ENCODE measurements at places on chromosomes 7 and 10. TPM values are rescaled to one million over a fixed set of nuclear protein-coding genes. Genes with fewer than 3 reads are reported as not detected.

DNA sequence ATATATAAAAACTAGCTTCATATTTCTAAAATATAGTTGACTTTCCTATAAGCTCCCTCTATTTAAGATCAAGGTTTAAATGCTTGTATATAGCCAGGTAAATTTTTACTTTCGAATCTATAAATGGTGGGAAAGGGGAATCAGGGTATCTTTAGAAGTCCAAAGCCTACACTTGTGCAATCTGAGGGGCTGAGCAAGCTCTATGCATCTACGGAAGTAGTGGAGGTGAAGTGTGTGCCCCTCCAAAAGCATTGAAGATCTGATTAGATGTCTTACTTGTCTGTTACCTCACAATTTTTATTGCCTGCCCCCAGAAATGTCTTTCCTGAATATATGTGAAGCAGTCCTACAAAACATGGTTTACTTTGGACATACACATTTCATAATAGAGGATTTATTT, 1.6 kb downstream of the AKAP9 start:
- no peak overlapping the region for H3K27ac ChIP-seq
- H3K27me3 ChIP-seq, result no peaks in the 10 kb centered on the region
- H3K36me3 ChIP-seq, result no peaks in the 10 kb centered on the region
- DNase-seq, result no peak
- peaks cover 28% of the 10 kb centered on the region for H3K4me1 ChIP-seq
- H3K4me3 ChIP-seq, result peak overlapping the region; percentile 95

GRCh38 chr10:131848741-131849590, 51.8 kb upstream of the PPP2R2D start:
- H3K4me1 ChIP-seq, result no peaks in the 10 kb centered on the region
- H3K4me3 ChIP-seq, result no peak overlapping the region
- no peaks in the 10 kb centered on the region for H3K36me3 ChIP-seq
- H3K27me3 ChIP-seq, result no peaks in the 10 kb centered on the region

DNA sequence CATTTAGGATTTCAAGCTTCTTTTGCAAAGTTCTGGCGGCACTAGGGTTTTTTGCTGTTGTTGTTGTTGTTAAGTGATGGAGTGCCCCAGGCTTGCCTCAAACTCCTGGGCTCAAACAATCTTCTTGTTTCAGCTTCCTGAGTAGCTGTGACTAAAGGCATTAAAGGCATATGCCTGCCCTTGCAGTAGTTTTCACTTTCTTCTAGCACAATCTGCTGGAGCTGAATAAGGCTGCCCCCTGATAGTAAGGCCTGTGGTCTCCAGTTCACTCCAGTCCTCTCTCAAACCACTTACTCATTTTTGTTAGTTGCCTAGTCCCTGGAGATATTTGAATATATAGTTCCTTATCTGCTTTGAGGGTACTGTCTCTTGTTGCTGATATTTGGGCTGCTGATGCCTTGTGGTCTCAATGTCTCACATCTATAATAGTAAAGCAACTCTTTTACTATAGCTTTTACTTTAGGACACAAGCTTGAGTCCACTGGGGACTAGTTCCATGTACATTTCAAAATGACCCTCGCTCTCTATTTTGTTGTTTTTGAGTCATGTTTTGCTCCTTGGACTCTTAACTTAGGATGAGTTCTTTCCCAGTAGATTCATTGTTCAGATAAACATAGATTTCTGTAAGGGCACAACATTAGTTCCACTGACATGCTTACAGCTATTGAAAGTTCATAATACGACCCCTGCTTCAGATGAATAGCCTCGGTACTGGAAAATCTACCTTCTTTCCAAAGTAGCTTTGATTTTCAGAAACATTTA, 25.5 kb downstream of the PHF14 start:
- H3K4me3 ChIP-seq, result no peak overlapping the region
- DNase-seq, result no peak
- no peaks in the 10 kb centered on the region for H3K4me1 ChIP-seq

GRCh38 chr10:91596825-91597196, 36.1 kb downstream of the PPP1R3C start:
- H3K4me3 ChIP-seq, result no peak overlapping the region
- H3K27me3 ChIP-seq, result no peaks in the 10 kb centered on the region
- DNase-seq, result no peak
- no peaks in the 10 kb centered on the region for H3K36me3 ChIP-seq

- H3K27me3 ChIP-seq, result no peaks in the 10 kb centered on the region
These were observed 467.4 kb upstream of the SORCS1 start for GRCh38 chr10:107631876-107632275.

GRCh38 chr7:80240265-80241025, 105.8 kb downstream of the GNAI1 start:
- H3K27ac ChIP-seq, result no peak overlapping the region
- no peaks in the 10 kb centered on the region for H3K27me3 ChIP-seq
- H3K4me3 ChIP-seq, result no peak overlapping the region
- H3K4me1 ChIP-seq, result no peaks in the 10 kb centered on the region
- H3K36me3 ChIP-seq, result no peaks in the 10 kb centered on the region
- no peak for DNase-seq

- H3K36me3 ChIP-seq, result no peaks in the 10 kb centered on the region
- no peaks in the 10 kb centered on the region for H3K27me3 ChIP-seq
- H3K4me1 ChIP-seq, result no peaks in the 10 kb centered on the region
- DNase-seq, result no peak
- H3K4me3 ChIP-seq, result no peak overlapping the region
- H3K27ac ChIP-seq, result no peak overlapping the region
These were observed 424.4 kb downstream of the SDK1 start for GRCh38 chr7:3725155-3726059.

DNA sequence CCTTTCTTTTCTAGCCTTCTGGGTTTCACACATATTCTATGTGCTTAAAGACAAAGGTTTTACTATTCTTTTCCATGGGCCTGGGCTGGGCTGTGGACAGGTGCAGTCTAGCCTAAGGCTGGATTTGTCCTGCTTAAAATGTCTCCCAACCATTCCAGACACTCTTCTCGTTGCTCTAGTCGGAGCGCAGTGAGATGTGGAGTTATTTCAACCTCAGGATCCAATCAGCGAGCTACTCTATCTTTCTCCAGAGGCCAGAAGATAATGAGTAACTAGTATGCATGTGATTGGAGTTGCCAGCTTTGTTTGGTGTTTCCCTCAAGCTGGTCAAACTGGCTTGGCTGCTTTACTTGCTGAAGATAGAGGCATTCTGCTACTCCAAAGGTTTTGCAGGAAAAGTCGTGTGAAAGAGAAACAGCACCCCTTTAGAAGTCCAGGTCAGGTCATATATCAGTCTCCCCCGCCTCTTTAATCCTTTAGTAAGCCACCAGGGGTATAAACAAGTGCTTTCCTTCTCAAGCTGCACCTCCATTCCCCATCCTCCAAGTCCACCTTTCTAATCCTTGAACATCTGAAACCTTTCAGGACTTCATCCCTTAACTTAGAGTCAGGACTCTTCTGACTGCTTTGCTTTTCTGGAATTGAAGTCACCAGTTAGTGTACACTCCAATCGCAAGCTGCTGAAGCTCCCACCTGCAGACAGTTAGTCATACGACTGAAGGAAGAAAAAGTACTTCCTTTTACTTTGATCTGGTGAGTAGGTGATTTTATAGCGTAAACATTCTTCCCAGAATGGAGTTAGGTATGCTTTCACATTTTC, 78.8 kb downstream of the DNMBP start:
- H3K27ac ChIP-seq, result peak overlapping the region; percentile 27
- H3K36me3 ChIP-seq, result no peaks in the 10 kb centered on the region
- H3K27me3 ChIP-seq, result no peaks in the 10 kb centered on the region
- H3K4me1 ChIP-seq, result peaks cover 36% of the 10 kb centered on the region

- DNase-seq, result no peak
- H3K4me3 ChIP-seq, result no peak overlapping the region
- no peaks in the 10 kb centered on the region for H3K36me3 ChIP-seq
These were observed 21.7 kb upstream of the ZNF365 start for GRCh38 chr10:62352356-62352970.

DNA sequence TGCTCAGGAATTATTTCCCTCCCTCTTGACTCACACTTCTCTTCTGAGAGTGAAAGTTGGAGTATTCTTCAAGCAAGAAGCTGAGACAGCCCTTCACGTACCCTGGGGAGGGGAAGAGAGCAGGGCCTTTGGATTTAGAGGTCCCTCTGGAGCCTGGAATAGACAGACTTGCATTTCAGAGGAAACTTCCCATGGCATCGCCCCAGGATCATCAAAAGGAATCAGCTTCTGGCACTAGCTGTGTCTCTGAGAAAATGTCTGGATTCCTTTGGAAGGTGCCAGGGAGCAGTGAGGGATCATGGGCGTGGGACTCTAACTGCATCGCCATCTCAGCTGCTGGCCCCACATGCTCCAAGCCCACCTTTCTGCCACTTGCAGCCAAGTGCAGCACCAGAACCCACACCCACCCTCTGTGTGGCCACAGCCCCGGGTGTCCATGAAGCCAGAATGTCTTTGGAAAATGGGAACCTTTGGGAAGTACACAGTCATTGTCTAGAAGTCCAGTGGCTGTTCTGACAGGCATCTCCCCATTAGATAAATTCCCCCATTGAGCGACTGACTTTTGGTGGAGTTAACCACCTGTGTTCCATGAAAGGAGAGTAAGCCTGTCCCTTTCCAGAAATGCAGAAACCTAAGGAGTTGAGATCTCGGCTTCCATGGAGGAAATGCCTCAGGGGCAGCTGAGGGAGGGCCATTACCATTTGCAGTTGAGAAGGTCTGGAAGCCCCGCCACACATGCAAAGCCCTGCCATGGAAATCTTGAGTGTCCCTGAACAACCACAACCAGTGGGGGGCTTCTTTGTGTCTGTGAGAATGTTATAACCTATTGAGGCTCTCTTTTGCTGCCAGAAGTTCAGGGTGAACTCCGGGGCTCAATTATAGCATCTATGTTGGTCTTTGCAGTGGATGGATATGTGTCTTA, 57.8 kb upstream of the GDF10 start:
- H3K36me3 ChIP-seq, result no peaks in the 10 kb centered on the region
- no peak overlapping the region for H3K27ac ChIP-seq
- no peak overlapping the region for H3K4me3 ChIP-seq
- H3K4me1 ChIP-seq, result no peaks in the 10 kb centered on the region

GRCh38 chr10:13485623-13486022, 43.2 kb downstream of the BEND7 start:
- no peaks in the 10 kb centered on the region for H3K4me1 ChIP-seq
- H3K36me3 ChIP-seq, result no peaks in the 10 kb centered on the region
- H3K27ac ChIP-seq, result no peak overlapping the region
- DNase-seq, result no peak
- H3K27me3 ChIP-seq, result no peaks in the 10 kb centered on the region

DNA sequence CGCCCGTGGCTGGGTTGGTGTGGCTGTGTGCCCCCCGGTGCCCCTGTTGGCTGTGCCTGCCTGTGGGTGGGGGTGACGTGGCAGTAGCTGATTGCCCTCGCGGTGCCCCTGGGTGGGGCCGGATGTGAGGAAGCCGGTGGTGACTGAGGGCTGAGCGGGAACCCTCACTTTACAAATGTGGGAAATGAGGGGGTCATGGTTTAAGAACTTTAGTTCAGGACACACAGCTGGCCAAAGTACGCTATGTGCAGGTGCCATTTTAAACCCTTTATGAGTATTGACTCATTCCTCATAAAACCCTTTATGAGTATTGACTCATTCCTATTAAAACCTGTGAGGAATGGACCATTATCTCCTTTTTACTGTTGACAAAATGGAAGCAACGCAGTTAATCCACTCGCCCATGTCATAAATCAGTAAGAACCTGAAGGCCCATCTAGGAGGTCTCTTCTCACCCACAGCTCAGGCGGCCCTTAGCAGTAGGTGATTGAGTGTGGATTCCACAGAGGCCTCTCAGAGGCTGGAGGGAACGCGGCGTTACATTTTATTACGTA, 290.1 kb upstream of the COBL start:
- no peak overlapping the region for H3K4me3 ChIP-seq
- no peaks in the 10 kb centered on the region for H3K27me3 ChIP-seq
- DNase-seq, result no peak
- no peaks in the 10 kb centered on the region for H3K36me3 ChIP-seq
- H3K4me1 ChIP-seq, result no peaks in the 10 kb centered on the region

GRCh38 chr7:22962775-22963350, 51.1 kb downstream of the HYCC1 start:
- no peak overlapping the region for H3K27ac ChIP-seq
- H3K4me3 ChIP-seq, result no peak overlapping the region
- no peak for DNase-seq
- H3K36me3 ChIP-seq, result peaks cover 17% of the 10 kb centered on the region

- H3K36me3 ChIP-seq, result no peaks in the 10 kb centered on the region
- no peak for DNase-seq
- no peaks in the 10 kb centered on the region for H3K27me3 ChIP-seq
- H3K27ac ChIP-seq, result no peak overlapping the region
These were observed 27.3 kb downstream of the GSDME start for GRCh38 chr7:24730018-24730369.

DNA sequence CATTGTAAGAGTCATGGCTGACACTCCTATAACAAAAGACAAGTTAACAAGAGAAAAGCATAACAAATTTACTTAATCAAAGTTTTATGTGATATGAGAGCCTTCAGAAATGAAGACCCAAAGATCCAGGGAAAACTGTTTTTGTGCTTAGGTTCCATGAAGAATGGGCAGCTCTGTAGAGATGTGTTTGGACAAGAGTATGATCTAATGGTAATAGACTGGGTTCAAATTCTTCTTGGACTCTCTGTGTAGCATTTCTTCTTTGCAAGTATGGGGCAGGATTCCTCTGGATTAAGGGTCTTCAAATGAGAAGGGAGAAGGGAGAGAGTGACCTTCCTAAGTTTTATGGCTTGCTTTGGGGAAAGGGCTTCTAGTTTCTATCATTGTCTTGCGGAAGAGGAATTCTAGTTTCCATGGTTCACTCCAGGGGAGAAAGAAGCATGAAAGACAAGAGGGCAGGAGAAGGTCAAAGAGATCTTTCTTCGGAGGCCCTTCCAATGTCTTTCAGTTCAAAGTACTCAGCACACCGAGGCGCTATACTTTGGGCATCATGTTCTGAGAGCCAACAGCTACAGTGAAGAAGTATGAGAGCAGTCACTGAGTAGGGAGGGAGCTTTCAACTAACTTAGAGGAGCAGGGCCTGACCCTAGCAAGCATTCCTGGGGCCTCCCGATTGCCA, 15.4 kb downstream of the IFIT3 start:
- no peak overlapping the region for H3K4me3 ChIP-seq
- no peaks in the 10 kb centered on the region for H3K27me3 ChIP-seq
- no peak overlapping the region for H3K27ac ChIP-seq
- peaks cover 28% of the 10 kb centered on the region for H3K36me3 ChIP-seq
- H3K4me1 ChIP-seq, result peaks cover 24% of the 10 kb centered on the region

DNA sequence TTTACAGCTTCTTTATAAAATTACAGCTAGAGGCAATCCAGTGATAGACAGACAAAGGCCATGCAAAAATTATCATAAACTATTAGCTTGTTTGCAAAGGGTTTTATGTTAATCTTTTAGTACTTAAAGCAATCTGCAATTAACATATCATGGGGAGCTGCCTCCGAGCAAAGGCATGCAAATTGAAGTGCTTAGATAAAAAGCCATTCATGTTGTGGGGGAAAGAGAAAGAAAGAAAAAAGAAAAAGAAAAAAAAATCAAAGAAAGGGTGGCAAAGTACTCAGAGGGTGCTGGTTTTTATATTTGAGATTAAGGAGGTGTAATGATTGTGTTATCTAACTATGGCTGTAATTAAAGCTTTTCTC, 799.5 kb downstream of the LRMDA start:
- H3K27ac ChIP-seq, result no peak overlapping the region
- no peak for DNase-seq
- H3K27me3 ChIP-seq, result no peaks in the 10 kb centered on the region
- H3K36me3 ChIP-seq, result no peaks in the 10 kb centered on the region
- no peak overlapping the region for H3K4me3 ChIP-seq

GRCh38 chr10:80070057-80070456, 8.4 kb upstream of the TMEM254 start:
- H3K27me3 ChIP-seq, result no peaks in the 10 kb centered on the region
- H3K4me1 ChIP-seq, result no peaks in the 10 kb centered on the region
- no peak for DNase-seq
- H3K36me3 ChIP-seq, result no peaks in the 10 kb centered on the region

The BHLHA15 gene
- total RNA-seq, result 0.81 TPM

The GPR158 gene
- total RNA-seq, result not detected

The SPDYE2 gene
- not detected for total RNA-seq

The COL1A2 gene
- 321 TPM for total RNA-seq

The WNT8B gene
- not detected for total RNA-seq

The ANKRD7 gene
- not detected for total RNA-seq
